ENCODE measurements at places on chromosomes 1 and 21.

DNA sequence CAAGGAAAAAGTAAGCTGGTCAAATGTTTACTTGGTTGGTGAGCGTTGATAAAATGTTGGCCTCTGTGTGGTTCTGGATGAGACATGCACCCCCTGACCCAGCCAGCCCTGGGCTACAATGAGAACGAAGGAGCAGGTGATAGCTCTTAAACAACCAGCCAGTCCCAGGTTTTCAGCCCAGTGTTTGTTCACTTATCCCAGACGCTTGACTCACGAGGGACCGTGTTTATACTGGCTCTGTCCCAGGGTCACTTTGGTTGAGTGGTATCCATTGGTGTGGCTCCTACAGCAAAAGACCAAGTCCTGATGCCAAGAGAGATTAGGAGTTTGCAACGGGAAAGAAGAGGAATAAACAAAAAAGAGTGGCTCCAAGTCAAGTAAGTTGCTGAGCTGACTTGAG is 86.9 kb downstream of the KCNJ15 start:
- no peak for DNase-seq

GRCh38 chr21:39885119-39885848 is 18.0 kb downstream of the PCP4 start:
- DNase-seq: no peak

GRCh38 chr1:220681220-220681880 is 8.8 kb upstream of the C1orf115 start:
- DNase-seq: no peak

DNA sequence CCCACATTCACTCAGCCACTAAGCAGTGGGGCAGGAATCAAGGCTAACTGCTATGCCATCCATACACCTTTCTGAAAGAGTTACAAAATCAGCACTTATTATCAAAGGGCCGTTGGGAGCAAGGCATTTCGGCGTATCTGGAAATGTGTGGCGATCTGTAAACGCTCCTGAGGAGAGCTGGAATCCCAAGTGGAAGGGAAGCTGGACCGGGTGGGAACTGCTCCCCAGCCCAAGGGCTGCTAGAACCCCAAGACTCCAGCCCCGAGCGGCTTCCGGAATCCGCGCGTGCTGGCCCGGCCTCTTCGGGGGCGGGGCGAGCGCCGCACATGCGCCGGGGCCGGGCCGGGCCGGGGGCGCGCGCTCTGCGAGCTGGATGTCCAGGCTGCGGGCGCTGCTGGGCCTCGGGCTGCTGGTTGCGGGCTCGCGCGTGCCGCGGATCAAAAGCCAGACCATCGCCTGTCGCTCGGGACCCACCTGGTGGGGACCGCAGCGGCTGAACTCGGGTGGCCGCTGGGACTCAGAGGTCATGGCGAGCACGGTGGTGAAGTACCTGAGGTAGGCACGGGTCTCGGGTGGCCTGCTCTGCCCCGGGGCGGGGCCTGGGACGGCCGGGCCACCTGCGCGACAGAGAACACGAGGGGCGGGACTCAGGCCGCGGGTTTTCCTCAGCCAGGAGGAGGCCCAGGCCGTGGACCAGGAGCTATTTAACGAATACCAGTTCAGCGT is at the start of gene NAXE:
Gene NAXE, plus strand, starts transcription at position 345 of the 726 bp plus-strand sequence. Its CDS starts 29 bp downstream, at position 374.
- DNase-seq: peak; percentile 88

GRCh38 chr1:184152434-184152898 is 100.9 kb downstream of the TSEN15 start:
- no peak for DNase-seq
